Left lung (tissue), 14 donors: ENCODE measurements at places on chromosomes 2 and 18.
A peak's percentile ranks its signal among the peaks of the same experiment; 100 is the strongest.

GRCh38 chr2:170996316-170996715 lies 67.3 kb downstream of the GORASP2 start:
- no peak for DNase-seq

- DNase-seq = no peak
Measured at GRCh38 chr2:143083636-143084035, 45.6 kb upstream of the ARHGAP15 start.

GRCh38 chr2:159946326-159946999 lies 116.0 kb downstream of the PLA2R1 start:
- DNase-seq = no peak

GRCh38 chr18:79485788-79486355 lies 90.1 kb downstream of the NFATC1 start:
- no peak for DNase-seq

DNA sequence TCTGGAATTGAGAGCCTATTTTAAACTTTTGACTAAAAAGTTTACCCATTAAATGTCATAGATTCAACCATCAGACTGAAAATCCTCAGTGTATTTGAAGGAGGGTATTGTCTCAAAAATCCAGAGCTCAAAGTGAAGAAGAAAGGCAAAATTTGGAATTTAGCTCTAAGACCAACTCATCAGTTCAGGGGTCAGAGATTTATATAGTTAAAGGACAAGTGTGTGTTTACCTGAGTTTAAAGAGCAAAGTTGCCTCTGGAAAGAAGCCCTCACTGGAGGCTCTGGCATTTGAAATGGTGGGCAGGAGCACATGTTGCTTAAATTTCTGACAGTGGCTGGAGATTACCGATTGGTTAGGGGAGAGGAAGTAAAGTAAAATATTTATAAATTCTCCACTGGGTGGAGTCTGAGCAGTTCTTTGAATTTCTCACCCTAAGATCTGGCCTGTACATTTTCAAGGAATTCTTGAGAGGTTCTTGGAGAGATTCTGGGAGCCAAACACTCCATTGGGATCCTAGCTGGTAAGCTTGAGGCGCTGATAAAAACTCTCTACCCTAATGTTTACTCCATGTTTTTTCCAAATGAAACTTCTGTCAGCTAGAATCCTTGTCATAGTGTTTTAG lies at the start of gene KYNU:
Gene KYNU, plus strand, starts transcription at position 449 of the 623 bp plus-strand sequence. CDS start 7,704 bp downstream, outside the sequence.
- DNase-seq = no peak

DNA sequence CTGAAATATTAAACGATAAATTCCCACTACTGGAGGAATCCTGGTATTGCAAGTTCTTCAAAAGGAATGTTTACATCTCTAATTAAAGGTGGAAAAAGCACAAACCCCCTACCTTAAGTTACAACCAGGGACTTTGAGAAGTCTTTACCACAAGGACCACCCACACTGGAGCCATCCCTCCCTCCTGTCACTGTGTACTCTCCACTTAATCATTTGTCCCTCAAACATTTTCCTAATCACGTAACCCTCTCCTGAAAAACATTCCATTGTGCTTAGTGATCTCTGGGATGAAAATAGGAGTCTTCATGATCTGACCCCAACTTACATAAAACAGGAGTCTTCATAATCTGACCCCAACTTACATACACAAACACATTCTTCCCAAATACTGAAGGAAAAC lies 85.7 kb downstream of the SUCLG1 start:
- no peak for DNase-seq

- DNase-seq = no peak
Measured at GRCh38 chr2:162300266-162300665, 18.2 kb downstream of the IFIH1 start.

- peak; percentile 88 for DNase-seq
Measured at GRCh38 chr18:3447068-3447894, 2.7 kb upstream of the TGIF1 start.

- DNase-seq = no peak
Measured at GRCh38 chr2:153308466-153308865, 170.1 kb downstream of the RPRM start.

DNA sequence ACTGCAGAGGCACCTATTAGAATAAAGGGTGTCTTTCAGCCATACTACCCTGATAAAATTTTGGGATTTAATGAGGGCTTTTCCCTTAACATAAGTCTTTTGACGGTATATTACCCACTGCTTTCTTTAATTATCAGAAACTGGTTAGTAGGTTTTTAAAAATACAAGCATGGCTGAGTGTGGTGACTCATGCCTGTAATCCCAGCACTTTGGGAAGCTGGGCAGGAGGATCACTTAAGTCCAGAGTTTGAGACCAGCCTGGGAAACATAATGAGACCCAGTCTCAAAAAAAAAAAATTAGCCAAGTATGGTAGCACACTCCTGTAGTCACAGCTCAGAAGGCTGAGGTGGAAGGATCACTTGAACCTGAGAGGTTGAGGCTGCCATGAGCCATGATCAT lies 16.1 kb downstream of the CPSF3 start:
- DNase-seq = no peak

- DNase-seq = no peak
Measured at GRCh38 chr2:217222309-217222910, 362.5 kb upstream of the TNP1 start.

GRCh38 chr2:229927817-229928321 lies 5.6 kb downstream of the FBXO36 start:
- DNase-seq = no peak

DNA sequence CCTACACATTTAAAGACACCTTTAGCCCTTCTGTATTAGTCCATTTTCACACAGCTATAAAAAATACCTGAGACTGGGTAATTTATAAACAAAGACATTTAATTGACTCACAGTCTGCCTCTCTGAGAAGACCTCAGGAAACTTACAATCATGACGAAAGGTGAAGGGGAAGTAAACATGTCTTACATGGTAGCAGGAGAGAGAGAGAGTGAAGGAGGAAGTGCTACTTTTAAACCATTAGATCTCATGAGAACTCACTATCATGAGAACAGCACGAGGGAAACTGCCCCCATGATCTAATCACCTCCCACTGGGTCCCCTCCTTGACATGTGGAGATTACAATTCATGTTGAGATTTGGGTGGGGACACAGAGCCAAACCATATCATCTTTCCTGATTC lies 946.6 kb downstream of the SLC4A3 start:
- no peak for DNase-seq

GRCh38 chr2:182166406-182166805 lies 180.8 kb downstream of the PPP1R1C start:
- DNase-seq = no peak

DNA sequence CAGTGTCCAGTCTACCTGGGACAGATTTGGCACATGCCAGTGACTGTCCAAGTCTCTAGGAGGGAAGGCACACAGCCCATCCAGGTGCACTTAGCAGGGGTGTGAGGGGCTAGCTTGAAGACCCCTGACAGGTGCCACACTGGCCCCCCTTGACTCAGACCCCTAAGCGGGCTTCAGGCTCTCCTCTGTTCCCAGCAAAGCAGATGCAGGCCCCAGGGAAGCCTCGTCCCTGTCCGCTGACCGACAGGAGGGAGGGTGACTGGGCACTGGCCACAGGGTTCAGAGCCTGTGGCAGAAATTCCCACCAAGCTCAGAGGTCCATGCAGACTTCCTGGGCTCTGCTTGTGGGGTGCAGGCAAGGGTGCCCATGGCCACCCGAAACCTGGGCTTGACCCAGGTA lies 239.8 kb upstream of the MYT1L start:
- DNase-seq = no peak

GRCh38 chr2:24337890-24338289 lies 22.4 kb downstream of the ITSN2 start:
- no peak for DNase-seq

DNA sequence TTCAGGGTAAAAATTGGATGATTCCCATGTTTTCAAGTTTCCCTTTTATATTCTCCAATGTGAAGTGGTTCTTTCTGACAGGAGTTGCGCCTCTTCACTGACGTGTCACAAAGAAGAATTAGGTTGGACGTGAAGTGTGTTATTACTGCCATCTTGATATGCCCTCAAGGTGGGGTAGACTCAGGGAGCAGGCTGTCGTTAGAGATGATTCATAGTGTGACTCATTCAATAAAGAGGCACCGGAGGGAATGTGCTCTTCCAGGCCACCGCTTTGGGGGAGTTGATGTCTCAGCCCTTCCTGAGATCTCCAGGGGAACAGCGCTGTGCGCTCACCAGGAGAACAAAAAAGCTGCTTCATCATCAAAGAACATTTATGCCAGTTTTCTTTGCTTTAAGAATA lies 3.6 kb upstream of the DGKD start:
- DNase-seq = no peak

DNA sequence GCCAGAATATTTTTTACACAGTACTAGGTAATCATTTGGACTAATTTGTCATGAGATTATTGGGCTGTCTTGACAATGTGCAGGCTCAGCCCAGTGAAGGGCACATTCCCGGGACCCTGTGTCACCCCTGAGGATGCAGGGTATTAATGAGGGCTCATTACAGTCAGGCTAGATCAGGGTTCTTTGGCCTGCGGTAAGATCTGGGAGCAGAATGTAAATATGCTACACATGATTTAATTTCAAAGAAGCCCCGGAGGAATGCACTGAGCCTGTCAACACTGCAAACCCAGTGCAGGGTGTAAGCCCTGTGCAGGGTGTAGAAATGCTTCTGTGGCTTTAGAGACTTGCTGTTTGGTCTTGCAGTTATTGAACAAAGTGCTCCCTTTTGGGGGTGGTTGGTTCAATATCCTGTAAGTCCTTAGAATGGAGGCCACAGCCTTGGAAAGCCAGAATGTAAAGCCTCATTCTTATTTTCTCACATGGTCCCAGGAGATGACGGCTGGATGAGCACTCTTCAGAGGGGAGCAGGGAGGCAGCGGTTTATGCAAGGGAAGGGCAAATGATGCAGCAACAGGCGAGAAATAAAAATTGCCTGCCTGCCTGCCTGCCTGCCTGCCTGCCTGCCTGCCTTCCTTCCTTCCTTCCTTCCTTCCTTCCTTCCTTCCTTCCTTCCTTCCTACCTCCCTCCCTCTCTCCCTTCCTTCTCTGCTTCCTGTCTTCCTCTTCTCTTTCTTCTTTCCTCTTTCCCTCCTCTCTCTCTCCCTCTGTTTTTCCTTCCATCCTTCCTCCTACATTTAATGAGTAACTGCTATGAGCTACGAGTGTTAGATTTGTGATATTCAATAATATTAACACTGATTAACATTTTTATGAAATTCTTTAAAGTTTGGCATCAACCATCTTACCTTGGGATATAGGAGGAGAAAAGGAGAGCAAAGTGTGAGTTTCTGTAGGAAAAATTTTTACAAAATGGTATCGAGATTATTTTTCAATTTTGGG lies 148.8 kb downstream of the VAPA start:
- no peak for DNase-seq

GRCh38 chr2:51243892-51244535 lies 212.1 kb upstream of the NRXN1 start:
- no peak for DNase-seq

GRCh38 chr2:33209976-33210375 lies 263.2 kb downstream of the LTBP1 start:
- DNase-seq = no peak

- no peak for DNase-seq
Measured at GRCh38 chr2:31078579-31079105, 59.6 kb downstream of the GALNT14 start.

- DNase-seq = no peak
Measured at GRCh38 chr18:668260-668659, 10.8 kb downstream of the TYMS start.

GRCh38 chr2:84946204-84947009 lies 24.6 kb upstream of the KCMF1 start:
- DNase-seq = peak; percentile 78

- no peak for DNase-seq
Measured at GRCh38 chr2:197137231-197137630, 173.3 kb downstream of the ANKRD44 start.

- no peak for DNase-seq
Measured at GRCh38 chr2:237020090-237020489, 65.6 kb upstream of the COPS8 start.

GRCh38 chr18:21040466-21040865 lies 71.1 kb downstream of the ROCK1 start:
- no peak for DNase-seq

DNA sequence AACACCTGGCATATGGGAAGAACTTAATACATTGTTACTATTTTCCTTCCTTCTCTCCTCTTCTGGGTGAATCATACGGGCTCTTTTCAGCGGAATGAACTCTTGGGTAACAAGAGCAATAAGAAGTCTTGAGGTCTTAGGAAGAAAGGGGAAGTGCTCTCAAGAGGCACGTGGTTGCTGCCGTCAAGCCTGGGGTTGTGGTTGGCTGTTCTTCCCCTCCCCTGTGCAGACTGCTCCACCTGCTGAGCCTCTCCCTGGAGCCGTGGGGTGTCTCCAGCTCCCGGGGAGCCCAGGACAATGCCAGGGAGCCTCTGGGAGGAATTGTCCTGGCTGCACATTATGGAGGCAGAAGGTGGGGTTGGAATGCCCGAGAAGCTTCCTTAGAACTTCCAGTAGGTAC lies 19.4 kb downstream of the TOGARAM2 start:
- DNase-seq = peak; percentile 91

DNA sequence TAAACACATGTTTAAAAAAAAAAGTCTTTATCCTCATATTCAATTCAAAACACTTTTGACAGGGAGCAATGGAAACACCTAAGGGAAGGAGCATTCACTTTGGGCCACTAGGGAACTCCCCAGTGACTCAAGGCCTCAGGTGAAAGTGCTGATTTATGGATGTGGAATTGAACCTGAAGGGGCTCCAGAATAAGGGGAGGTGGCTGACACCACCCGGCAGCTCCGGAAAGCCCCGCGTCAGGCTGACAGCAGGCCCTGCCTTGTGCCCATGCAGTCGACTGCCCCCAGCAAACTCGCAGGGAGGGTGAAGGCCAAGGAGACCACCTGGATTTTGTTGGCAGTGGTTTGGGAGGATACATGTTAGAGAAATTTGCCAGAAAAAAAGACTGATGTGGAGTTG lies 275.3 kb upstream of the NCKAP5 start:
- DNase-seq = no peak

DNA sequence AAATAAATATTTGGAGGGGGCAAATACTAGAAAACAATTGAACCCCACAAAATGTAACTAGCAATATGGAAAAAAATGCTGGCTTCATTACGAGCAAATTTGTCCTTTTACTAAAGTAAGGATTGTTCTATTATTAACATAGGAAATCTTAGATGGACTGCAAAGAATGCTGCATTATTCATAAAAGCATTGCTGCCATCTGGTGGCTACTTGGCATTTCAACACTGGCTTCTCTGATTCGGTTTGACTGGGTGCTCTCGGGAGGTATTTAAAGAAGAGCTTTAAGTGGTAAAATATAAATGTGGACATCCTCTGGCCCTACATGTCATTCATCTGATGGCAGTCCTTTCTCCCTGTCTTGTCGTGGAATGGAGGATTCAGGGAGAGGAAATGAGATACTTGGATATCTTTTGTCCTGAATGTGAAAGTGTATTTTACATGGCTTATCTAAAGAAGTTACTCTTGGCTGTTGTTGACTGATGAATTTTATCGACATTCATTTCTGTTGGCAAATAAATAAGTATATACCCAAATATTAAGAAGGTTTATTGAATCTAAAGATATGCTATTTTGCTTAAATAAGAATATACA lies 130.2 kb downstream of the ARHGAP15 start:
- no peak for DNase-seq

- no peak for DNase-seq
Measured at GRCh38 chr18:56495884-56496283, 142.5 kb downstream of the TXNL1 start.

GRCh38 chr2:203673933-203674332 lies 32.5 kb upstream of the CD28 start:
- DNase-seq = no peak
